AG04450 (cell line): ENCODE measurements at places on chromosomes 12 and 14. TPM values are rescaled to one million over a fixed set of nuclear protein-coding genes. Genes with fewer than 3 reads are reported as not detected.

- no peak for DNase-seq
Observed at GRCh38 chr12:131773582-131774221, 54.5 kb upstream of the MMP17 start.

GRCh38 chr12:94299846-94300245, 151.5 kb downstream of the PLXNC1 start:
- DNase-seq: no peak

- no peak for DNase-seq
Observed at GRCh38 chr12:116150452-116150851, 127.0 kb downstream of the MED13L start.

DNA sequence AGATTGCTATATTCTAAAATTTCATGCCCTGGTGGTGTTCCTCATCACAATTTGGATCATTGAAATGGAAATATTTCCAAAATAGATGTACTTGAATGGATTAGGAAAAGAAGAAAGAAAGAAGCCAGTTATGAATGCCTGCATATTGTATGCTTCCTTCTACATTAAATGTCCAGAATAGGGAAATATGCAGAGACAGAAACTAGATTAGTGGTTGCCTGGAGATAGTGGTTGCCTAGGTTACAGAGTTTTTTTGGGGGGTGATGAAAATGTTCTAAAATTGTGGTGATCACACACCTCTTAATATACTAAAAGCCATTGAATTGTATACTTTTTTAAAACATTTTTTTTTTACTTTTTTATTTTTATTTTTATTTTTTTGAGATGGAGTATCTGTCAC, 18.0 kb downstream of the TUBA1A start:
- DNase-seq: no peak

GRCh38 chr12:78229591-78230101, 399.0 kb downstream of the NAV3 start:
- no peak for DNase-seq

DNA sequence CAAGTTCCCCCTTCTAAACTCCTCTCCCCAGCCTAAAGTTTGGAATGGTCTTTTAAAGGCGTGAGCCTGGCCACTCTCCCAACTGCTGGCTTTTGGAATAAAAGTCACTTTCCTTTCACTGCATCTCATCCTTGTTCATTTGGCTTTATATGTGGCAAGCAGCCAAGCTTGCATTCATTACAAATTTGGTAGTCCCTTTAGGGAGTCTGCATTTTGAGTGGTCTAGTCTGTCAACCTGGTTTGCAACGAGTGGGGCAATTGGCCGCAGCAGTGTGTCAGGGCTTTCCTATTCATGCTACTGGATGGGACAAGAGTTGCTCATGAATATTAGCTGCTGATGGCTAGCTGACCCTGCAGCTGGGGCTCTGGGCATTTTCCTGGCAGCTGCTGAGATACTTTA, 57.0 kb downstream of the CATSPERB start:
- DNase-seq: no peak

The SNAPC1 gene
- polyA plus RNA-seq: 11.3 and 18.6 TPM in 2 replicates

DNA sequence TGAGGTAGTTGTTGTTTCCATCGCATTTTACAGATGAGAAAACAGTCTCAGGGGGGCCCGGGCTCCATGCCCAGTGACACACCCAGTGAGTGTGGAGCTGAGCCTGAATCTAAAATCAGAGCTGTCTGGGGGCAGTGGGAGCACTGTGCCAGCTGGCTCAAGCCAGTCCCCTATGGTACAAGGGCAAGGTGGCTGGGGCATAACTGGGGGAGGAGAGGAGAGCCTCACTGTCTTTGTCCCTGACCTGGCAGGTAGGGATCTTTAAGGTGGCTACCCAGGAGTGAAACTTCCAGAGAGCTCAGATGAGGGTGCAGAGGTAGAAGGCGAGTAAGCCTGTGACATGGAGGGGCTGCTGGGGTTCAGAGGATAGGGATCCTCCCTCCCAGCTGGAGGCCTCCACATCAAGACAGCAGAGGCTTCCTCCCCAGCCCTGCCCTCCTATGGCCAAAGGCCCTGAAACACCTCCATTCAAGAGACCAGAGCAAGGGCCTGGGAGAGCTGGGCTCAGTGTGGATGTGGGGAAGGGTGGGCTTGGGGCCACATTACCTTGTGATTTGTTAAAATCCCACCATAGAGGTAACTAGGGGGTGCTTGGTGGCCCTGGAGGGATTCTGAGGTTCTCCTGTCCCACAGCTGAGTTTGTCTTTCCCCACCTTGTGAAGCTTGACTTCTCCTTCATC, 33.1 kb downstream of the ASCL4 start:
- DNase-seq: no peak

GRCh38 chr12:130933269-130933995, 20.3 kb upstream of the ADGRD1 start:
- DNase-seq: no peak

The ORMDL2 gene
- polyA plus RNA-seq: 40.9 and 49.3 TPM in 2 replicates

The MAGOHB gene
- polyA plus RNA-seq: 22.5 and 42.9 TPM in 2 replicates

- no peak for DNase-seq
Observed at GRCh38 chr12:13603953-13604352, 377.4 kb downstream of the GRIN2B start.

GRCh38 chr12:33267641-33268040, 172.0 kb downstream of the SYT10 start:
- no peak for DNase-seq

The TNS2 gene
- polyA plus RNA-seq: 23.1 and 31.0 TPM in 2 replicates

GRCh38 chr14:81384900-81385299, 15.2 kb downstream of the STON2 start:
- DNase-seq: no peak

GRCh38 chr12:76252031-76252430, 96.2 kb downstream of the BBS10 start:
- no peak for DNase-seq

- peak; percentile 88 for DNase-seq
Observed at GRCh38 chr12:7935590-7936581, at the start of gene SLC2A3. SLC2A3 (minus strand) TSS chr12:7936187; CDS start chr12:7936034, 153 bp downstream.

The GPR135 gene
- polyA plus RNA-seq: 1.7 and 2.4 TPM in 2 replicates

GRCh38 chr12:18975933-18976332, 153.6 kb upstream of the PLEKHA5 start:
- no peak for DNase-seq

DNA sequence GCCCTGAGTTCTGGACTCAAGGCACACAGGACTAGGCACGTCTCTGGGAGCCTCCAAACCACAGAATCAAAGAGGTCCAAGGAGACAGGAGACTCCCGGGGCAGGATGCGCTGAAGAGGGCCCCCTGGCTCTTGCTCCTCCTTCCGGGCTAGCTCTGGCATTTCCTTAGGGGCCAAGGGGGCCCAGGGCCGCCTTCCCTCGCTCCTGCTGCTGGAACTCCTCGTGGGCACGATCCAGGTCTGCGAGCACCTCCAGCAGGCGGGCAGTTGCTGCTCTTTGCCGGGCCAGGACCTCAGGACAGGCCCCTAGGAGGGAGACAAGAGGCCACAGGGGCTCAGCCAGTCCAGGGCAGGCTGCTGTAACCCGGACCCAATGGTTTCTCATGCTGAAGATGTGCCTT, 35.8 kb downstream of the RASAL1 start:
- no peak for DNase-seq

DNA sequence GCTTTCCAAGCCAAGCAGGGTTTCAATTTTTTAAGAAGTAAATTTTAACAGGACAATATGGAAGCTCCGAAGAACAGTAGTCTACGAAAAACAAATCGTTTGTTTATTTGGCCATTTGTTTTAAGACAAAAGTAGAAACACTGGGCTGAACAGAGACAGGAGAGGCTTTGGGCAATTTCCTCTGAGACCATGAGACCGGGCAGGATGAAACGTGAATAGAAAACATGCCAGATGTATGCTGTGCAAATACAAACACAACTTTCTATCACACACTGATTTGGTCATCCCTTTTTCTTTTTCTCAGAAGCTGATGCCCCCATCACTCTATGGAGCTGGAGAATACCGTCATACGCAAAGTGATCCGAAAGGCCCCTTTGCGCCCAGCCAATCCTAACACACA, 1111.1 kb downstream of the BCL11B start:
- no peak for DNase-seq

The RPL10L gene
- not detected in 2 replicates for polyA plus RNA-seq

DNA sequence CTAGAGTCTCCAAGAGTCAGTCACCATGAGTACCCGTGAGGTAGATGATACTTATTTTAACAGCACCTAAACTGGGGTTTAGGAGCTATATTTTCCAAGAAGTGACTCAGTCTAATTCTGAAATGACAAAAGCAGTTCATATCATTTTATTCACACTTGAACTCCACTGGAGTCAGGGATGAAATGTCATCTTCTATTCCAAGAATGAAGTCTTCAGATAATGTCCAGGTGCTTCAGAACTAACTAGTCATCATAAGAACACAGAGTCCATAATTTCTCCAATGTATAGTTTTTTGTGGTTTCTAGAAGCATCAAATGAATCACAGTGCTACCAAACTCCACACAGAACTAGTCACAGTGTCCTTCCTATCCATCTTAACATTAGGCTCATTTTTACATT, 13.3 kb downstream of the DNM1L start:
- no peak for DNase-seq

The SERPINA1 gene
- polyA plus RNA-seq: 1.7 and 1.9 TPM in 2 replicates

GRCh38 chr14:77882636-77883035, 82.7 kb downstream of the ADCK1 start:
- DNase-seq: no peak

DNA sequence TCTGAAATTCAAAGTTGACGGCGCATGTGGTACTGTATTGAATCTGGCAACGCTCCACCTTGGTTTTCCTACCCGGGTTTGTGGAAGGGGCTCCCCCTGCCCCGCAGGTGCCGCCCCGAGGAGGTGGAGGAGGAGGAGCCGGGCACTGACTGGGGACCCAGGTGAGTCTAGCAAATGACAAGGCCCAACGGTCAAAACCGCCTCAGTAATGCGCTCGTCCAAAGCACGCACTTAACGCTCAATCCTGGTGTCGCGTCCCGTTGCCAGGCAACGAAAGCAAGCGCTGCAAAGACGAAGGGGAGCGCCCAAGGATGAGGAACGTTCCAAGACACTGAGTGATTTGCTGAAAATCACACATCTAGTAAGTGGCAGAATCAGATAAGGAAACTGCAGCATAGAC, 24.0 kb upstream of the CLEC4E start:
- DNase-seq: no peak

The ASB2 gene
- polyA plus RNA-seq: 1.6 and 2.0 TPM in 2 replicates

DNA sequence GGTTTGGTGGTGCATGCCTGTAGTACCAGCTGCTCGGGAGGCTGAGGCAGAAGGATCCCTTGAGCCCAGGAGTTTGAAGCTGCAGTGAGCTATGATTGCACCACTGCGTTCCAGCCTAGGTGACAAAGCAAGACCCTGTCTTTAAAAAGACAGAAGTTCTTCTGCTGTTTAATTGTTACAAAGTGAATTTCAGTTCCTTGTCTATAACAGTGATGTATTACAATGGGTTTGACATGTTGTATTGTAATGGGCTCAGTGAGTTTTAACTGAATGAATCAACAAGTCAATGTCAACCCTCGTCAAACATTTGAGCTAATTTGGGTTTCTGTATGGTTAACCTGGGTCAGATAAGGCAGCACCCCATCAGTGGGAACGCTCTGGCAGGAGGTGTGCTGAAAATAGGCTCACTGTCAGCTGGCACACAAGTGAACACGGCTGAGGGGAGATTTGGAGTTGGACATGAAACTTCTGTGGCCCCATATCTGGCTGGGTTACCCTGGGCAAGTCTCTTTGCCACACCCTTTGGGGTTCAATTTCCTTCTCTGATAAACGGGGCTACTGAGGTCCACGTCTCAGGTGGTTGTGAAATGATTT, 14.0 kb upstream of the TRPV4 start:
- no peak for DNase-seq

- no peak for DNase-seq
Observed at GRCh38 chr14:51079085-51079484, 15.8 kb downstream of the TRIM9 start.

The DPPA3 gene
- not detected in 2 replicates for polyA plus RNA-seq

The ORAI1 gene
- polyA plus RNA-seq: 13.6 and 19.0 TPM in 2 replicates

The GPR84 gene
- polyA plus RNA-seq: not detected in 2 replicates

The LBHD2 gene
- polyA plus RNA-seq: not detected in 2 replicates

The RPGRIP1 gene
- polyA plus RNA-seq: not detected in 2 replicates

- DNase-seq: no peak
Observed at GRCh38 chr12:98291828-98292227, 223.6 kb upstream of the TMPO start.

DNA sequence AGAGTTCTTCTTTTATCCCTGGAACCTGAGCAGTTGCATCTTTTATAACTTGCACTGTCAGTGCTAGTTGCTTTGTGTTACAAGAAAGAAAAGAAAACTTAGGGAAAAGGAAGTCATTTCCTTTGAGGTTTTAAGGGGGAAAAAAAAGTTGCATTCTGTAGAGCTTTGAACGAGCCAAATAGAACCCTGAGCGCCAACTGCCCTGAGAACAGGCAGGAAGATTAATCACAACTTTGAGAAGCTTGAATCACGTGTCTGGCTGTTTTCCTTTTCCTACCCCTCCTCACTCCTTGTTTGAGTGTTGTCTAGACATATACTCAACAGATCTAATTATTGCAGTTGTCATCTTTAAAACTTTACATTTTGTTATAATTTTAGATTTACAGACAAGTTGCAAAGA, 12.5 kb downstream of the PCNX1 start:
- no peak for DNase-seq

- DNase-seq: no peak
Observed at GRCh38 chr12:117830471-117830870, 138.3 kb downstream of the KSR2 start.

The DLGAP5 gene
- polyA plus RNA-seq: 9.0 and 16.4 TPM in 2 replicates

The ACYP1 gene
- 14.3 and 18.4 TPM in 2 replicates for polyA plus RNA-seq

DNA sequence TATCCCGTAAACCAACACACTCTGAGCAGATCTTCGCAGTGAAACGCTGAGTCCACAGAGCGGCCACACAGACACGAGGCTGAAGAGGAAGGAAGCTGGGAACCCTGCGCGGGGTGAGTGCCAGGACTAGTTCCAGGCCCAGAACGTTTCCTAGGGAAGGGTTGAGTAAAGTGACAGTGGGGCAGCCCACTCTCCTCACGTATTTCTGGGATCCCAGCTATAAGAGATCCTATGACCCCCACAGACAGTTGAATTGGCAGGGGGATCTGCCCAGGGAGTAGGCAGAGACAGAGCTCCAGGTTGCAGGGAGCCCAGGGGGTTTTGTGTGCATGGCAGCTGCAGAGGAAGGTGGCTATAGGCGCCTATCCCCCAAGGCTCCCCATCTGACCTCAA, 51.1 kb downstream of the GTF2A1 start:
- no peak for DNase-seq

GRCh38 chr12:13887779-13888388, 93.5 kb downstream of the GRIN2B start:
- no peak for DNase-seq

The TDRD9 gene
- 0.05 and 0.11 TPM in 2 replicates for polyA plus RNA-seq

GRCh38 chr12:89862511-89863445, 154.1 kb upstream of the ATP2B1 start:
- DNase-seq: no peak
